ENCODE measurements at places on chromosomes 7 and 10.

DNA sequence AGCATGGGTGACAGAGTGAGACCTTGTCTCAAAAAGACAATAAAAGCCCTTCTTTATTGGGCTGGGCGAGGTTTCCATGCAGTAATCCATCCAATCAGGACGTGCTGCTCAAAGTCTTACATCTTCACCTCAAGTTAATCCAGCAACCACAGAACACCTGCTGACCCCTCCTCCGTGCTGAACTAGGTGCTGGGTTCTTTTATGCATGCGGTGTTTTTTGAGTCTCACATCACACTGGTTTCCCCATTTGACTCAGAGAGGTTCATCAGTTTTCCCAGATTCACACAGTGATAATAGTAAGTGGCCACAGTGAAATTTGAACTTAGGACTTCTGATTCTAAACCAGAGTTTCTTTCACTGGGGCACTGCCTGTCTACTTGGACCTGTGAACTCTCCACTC lies 58.3 kb upstream of the GTF2I start:
- no peak for DNase-seq
- no peak overlapping the region for H3K27ac ChIP-seq
- no peaks in the 10 kb centered on the region for H3K36me3 ChIP-seq
- H3K27me3 ChIP-seq = no peaks in the 10 kb centered on the region
- no peak overlapping the region for H3K4me3 ChIP-seq
- H3K4me1 ChIP-seq = peaks cover 3% of the 10 kb centered on the region

DNA sequence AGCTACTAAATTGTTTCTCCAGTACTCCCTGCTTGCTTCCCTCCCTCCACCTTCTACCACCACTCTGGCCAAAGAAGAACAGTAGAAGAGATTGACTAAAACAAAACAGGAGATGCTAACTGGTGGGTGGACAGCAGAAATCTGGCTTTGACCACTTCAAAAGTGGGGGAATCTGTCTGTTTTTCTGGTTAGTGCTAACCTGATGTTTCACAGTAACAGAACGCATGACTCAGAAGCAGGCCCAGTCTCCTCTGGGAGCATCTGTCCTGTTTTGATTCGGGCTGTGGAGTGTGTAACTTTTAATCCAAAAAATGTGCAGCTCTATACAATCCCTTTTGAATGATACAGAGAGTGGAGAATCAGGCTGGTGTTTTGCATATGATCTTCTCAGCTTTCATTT lies 32.7 kb upstream of the ZNF438 start:
- DNase-seq = no peak
- no peak overlapping the region for H3K27ac ChIP-seq
- H3K36me3 ChIP-seq = no peaks in the 10 kb centered on the region
- H3K27me3 ChIP-seq = peaks cover 14% of the 10 kb centered on the region

DNA sequence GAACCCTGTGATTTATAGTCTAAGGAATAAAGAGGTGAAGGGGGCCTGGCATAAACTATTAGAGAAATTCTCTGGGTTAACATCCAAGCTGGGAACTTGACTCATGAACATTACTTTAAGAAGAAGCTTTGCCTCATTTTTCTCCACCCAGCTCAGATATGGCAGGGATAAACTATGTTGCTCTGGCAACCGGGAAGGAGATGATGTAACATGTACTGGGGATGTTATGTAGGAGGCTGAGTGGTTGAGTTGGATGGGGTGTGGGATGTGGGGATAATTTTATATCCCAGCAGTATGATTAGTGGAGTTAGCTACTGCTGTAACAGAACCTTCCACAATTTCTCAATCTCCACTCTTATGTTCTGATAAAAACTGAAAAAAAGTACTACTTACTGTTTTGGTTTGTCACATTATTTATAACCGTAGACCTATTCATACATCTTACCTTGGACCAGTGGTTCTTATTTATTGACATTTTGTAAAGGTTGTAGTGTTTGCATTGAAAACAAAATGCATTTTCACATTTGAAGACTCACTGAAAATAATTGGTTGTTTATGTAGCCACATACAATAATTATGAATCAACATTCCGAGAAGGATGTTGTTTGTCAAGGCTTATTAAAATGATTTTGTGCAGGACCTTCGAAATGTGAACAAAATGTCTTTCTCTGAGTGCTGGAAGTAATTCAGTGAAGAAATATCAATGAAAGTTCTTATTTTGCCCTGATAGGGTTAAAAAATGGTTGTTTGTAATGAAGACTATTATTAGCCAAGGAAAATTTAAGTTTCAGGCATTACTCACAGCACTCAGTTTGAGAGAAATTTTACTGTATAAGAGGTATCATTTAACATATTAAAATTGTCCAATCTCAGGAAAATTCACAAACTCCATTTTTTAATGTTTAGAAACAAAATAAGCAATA lies 1.3 kb downstream of the OR2F2 start:
- no peak overlapping the region for H3K4me3 ChIP-seq
- no peak for DNase-seq
- peaks cover 2% of the 10 kb centered on the region for H3K27me3 ChIP-seq
- no peaks in the 10 kb centered on the region for H3K36me3 ChIP-seq

- DNase-seq = no peak
- H3K4me3 ChIP-seq = no peak overlapping the region
- no peak overlapping the region for H3K27ac ChIP-seq
Measured at GRCh38 chr10:23886355-23886754, 322.6 kb upstream of the KIAA1217 start.

DNA sequence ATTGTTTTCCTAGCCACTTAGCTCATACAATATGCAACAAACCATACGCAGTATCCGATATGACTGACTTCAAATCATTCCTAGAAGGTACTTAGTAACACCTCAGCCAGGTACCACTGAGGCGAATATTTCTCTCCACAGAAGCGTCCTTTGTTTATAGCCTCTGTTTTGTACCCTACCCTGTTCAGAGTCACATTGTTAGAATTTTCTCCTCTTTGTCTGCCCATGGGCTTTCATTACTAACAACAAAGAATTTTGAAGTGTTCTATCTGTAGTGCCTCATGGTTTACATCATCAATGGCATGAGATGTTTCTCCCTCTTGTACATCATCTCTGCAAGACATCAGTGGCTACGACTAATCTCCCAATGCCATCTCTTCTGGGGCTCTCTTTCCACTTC lies 212.4 kb upstream of the GLI3 start:
- H3K36me3 ChIP-seq = no peaks in the 10 kb centered on the region
- H3K27me3 ChIP-seq = no peaks in the 10 kb centered on the region
- H3K4me1 ChIP-seq = no peaks in the 10 kb centered on the region
- no peak overlapping the region for H3K27ac ChIP-seq
- DNase-seq = no peak

GRCh38 chr7:46003161-46003560 lies 82.1 kb upstream of the IGFBP3 start:
- H3K36me3 ChIP-seq = no peaks in the 10 kb centered on the region
- no peaks in the 10 kb centered on the region for H3K4me1 ChIP-seq
- no peaks in the 10 kb centered on the region for H3K27me3 ChIP-seq
- no peak overlapping the region for H3K27ac ChIP-seq

- DNase-seq = no peak
- no peak overlapping the region for H3K27ac ChIP-seq
- no peaks in the 10 kb centered on the region for H3K27me3 ChIP-seq
- H3K36me3 ChIP-seq = no peaks in the 10 kb centered on the region
- no peaks in the 10 kb centered on the region for H3K4me1 ChIP-seq
- H3K4me3 ChIP-seq = no peak overlapping the region
Measured at GRCh38 chr10:121702351-121703320, 104.4 kb upstream of the FGFR2 start.

- no peaks in the 10 kb centered on the region for H3K36me3 ChIP-seq
- H3K4me3 ChIP-seq = no peak overlapping the region
- H3K4me1 ChIP-seq = no peaks in the 10 kb centered on the region
- H3K27me3 ChIP-seq = no peaks in the 10 kb centered on the region
- no peak for DNase-seq
- H3K27ac ChIP-seq = no peak overlapping the region
Measured at GRCh38 chr7:112056409-112056808, 149.8 kb downstream of the DOCK4 start.

- no peak for DNase-seq
- no peaks in the 10 kb centered on the region for H3K36me3 ChIP-seq
- H3K27ac ChIP-seq = no peak overlapping the region
Measured at GRCh38 chr10:34766266-34766600, 48.9 kb downstream of the PARD3 start.

DNA sequence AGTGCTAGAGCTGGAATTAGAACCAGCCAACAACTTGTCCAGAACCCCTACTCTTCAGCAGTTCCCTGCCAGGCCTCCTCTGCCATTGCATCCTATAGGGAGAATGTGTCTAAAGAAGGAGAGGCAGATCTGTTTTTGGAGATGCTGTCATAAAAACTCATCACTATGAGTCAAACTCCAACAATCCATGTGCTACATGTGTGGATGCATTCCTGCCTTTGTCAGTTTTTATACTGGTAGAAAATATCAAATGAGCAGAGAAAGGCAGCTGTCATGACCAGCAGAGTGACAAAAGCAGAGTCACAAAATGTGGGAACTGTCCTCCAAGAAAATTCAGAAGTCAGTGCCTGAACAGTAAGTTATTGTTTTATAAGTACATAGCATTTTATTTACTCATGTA lies 93.0 kb downstream of the ABLIM1 start:
- no peaks in the 10 kb centered on the region for H3K36me3 ChIP-seq
- no peak for DNase-seq
- H3K4me1 ChIP-seq = no peaks in the 10 kb centered on the region

- no peaks in the 10 kb centered on the region for H3K27me3 ChIP-seq
- DNase-seq = no peak
- H3K27ac ChIP-seq = peak overlapping the region; percentile 57
- H3K4me3 ChIP-seq = no peak overlapping the region
- peaks cover 74% of the 10 kb centered on the region for H3K4me1 ChIP-seq
Measured at GRCh38 chr10:22618078-22618785, 96.1 kb downstream of the PIP4K2A start.

GRCh38 chr10:85864173-85864549 lies 502.4 kb downstream of the GRID1 start:
- H3K27ac ChIP-seq = no peak overlapping the region
- no peak for DNase-seq
- H3K36me3 ChIP-seq = no peaks in the 10 kb centered on the region
- no peaks in the 10 kb centered on the region for H3K4me1 ChIP-seq
- no peaks in the 10 kb centered on the region for H3K27me3 ChIP-seq
- no peak overlapping the region for H3K4me3 ChIP-seq

GRCh38 chr10:29621161-29621560 lies 13.6 kb downstream of the SVIL start:
- DNase-seq = no peak
- H3K36me3 ChIP-seq = no peaks in the 10 kb centered on the region
- H3K27ac ChIP-seq = no peak overlapping the region
- H3K4me1 ChIP-seq = no peaks in the 10 kb centered on the region

DNA sequence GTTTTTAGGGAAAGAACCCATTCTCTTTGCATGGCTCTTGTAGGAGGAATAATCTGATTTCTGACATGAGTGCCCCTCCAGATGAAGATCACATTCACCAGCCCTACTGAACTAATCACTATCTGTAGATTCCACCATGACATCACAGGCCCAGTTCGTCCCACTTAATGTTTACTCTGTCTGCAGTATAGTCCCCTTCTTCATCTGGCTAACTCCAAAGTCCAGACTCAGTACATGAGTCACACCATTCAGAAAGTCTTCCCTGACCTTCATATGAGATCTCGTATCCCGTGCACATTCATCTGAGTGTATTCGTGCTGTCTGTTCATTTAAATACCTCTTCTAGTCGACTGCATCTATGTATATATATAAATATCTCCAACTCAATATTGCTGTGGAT lies 366.5 kb upstream of the AKR1E2 start:
- DNase-seq = no peak
- no peaks in the 10 kb centered on the region for H3K4me1 ChIP-seq
- H3K27ac ChIP-seq = no peak overlapping the region
- H3K36me3 ChIP-seq = no peaks in the 10 kb centered on the region

GRCh38 chr7:141920281-141920680 lies 4.1 kb downstream of the OR9A4 start:
- no peak for DNase-seq
- H3K4me3 ChIP-seq = no peak overlapping the region
- H3K27ac ChIP-seq = no peak overlapping the region
- no peaks in the 10 kb centered on the region for H3K27me3 ChIP-seq

GRCh38 chr10:98253499-98253898 lies 14.5 kb downstream of the LOXL4 start:
- no peak overlapping the region for H3K27ac ChIP-seq
- no peak overlapping the region for H3K4me3 ChIP-seq
- H3K27me3 ChIP-seq = no peaks in the 10 kb centered on the region
- DNase-seq = no peak

- no peak overlapping the region for H3K27ac ChIP-seq
- DNase-seq = no peak
- H3K4me3 ChIP-seq = no peak overlapping the region
- H3K4me1 ChIP-seq = no peaks in the 10 kb centered on the region
- H3K27me3 ChIP-seq = no peaks in the 10 kb centered on the region
Measured at GRCh38 chr7:78563191-78563590, 764.6 kb downstream of the PHTF2 start.

- H3K27me3 ChIP-seq = no peaks in the 10 kb centered on the region
- DNase-seq = no peak
- no peak overlapping the region for H3K4me3 ChIP-seq
- no peak overlapping the region for H3K27ac ChIP-seq
Measured at GRCh38 chr10:117339578-117339977, 35.7 kb downstream of the PDZD8 start.

DNA sequence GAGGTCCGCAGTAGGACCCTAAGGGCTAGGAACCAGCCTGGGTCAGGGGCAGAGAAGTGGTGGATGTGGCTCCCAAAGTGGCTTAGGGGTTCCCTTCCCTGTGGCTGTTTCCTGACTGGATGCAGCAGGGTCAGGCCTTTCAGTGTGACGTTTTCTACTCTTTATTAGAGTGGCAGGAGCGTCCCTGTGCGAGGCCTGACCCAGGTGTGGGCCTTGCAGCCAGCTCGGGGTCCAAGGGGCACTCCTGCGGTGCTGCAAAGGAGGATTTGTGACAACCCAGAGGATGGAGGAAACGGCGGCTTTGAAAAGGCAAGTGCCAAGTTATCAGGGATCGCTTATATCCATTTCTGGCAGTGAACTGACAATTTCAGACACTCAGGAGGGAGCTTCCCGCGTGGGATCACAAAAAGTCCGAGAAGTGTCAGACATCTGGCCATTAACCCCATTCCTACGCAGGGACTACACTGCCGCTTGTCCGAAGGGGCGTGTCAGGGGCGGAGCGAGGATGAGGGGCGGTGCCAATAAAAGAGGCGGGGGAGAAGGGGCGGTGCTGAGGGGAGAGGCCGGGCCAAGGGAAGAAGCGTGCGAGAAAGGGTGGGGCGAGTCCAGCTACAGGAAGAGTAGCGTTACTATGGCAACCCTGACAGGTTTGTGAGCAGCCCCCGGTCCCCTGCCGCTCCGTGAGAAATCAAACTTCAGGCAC lies 98.8 kb upstream of the ZNF722 start:
- H3K36me3 ChIP-seq = no peaks in the 10 kb centered on the region
- H3K27ac ChIP-seq = peak overlapping the region; percentile 49
- H3K4me3 ChIP-seq = peak overlapping the region; percentile 82
- H3K4me1 ChIP-seq = peaks cover 2% of the 10 kb centered on the region
- no peaks in the 10 kb centered on the region for H3K27me3 ChIP-seq
- peak; percentile 19 for DNase-seq

GRCh38 chr10:267705-268104 lies 132.4 kb downstream of the ZMYND11 start:
- H3K4me3 ChIP-seq = no peak overlapping the region
- peaks cover 5% of the 10 kb centered on the region for H3K4me1 ChIP-seq
- H3K36me3 ChIP-seq = no peaks in the 10 kb centered on the region
- DNase-seq = no peak
- H3K27ac ChIP-seq = no peak overlapping the region

GRCh38 chr7:10821156-10821555 lies 152.5 kb upstream of the PHF14 start:
- no peaks in the 10 kb centered on the region for H3K36me3 ChIP-seq
- H3K4me1 ChIP-seq = no peaks in the 10 kb centered on the region
- DNase-seq = no peak
- no peaks in the 10 kb centered on the region for H3K27me3 ChIP-seq
- no peak overlapping the region for H3K4me3 ChIP-seq
